ENCODE measurements at places on chromosomes 2 and 18.

DNA sequence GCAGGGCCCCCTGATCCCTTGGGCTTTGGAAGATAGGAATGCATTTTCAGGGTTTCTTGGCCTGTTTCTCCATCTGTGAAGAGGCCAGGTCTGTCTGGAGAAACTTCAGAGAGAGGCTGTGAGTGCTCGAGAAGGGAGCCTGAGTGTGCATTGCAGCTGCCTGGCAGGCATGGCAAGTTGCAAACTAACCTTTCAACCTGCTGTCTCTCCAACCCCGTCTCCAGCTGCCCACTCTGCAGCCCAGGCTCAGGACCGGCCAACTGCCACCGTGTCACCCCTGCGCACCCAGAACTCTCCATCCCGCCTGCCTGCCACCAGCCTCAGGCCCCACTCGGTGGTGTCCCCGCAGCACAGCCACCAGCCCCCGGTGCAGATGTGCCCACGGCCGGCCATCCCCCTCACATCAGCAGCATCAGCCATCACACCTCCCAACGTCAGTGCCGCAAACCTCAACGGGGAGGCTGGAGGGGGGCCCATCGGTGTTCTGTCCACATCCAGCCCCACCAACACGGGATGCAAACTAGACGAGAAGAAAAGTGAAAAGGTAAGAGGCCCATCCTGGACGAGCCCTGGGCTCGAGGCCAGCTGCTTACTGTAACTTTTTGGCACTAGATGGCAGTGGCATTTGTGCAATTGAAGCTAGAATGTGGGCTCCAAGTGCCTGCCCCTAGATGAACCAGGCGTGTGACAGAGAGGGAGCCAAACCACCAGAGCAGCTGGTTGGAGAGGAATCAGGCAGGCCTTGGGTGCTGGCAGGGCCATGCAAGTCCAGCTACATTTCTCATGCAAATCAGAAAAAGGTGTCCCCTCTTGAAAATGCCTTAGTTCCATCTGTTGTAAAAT is 164.6 kb downstream of the SEPTIN10 start:
- no peak for DNase-seq

GRCh38 chr2:8676921-8677645 is 4.8 kb upstream of the ID2 start:
- peak; percentile 18 for DNase-seq

DNA sequence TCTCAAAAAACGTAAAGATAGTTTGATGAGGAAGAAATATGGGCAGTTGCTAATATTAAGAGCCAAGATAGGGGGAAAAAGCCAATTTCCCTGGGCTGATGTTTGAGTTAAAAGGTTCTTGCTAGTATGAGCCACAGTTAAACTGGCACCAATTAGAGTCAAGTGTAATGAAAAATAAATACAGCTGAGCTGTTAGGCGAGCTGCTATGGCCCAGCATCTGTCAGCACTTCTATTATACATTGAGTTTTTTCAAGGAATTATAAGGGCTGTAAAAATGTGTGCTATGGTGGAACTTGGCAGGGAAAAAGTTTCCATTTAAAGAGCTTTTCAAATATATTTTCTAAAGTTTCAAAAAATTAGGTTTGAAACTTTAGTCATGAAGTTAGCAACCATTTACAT is 279.6 kb downstream of the CYRIA start:
- no peak for DNase-seq

GRCh38 chr2:138581909-138582308 is 80.3 kb downstream of the SPOPL start:
- DNase-seq = no peak

GRCh38 chr18:4035521-4035920 is 419.6 kb downstream of the DLGAP1 start:
- DNase-seq = no peak

DNA sequence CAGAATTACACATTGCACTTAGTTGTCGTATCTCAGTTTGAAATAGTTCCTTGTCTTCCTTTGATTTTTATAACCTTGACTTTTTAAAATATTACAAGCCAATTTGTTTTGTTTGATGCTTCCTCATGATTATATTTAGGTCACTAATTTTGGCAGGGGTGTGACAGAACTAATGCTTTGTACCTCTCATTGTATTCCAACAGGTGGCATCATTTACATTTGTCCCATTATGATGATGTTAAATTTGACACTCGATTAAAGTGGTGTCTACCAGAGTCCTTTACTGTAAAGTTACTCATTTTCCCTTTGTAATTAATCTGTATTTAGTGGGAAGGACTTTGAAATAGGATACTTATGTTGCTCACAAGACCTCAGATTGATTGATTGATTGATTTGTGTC is 21.5 kb upstream of the MFSD2B start:
- DNase-seq = no peak

DNA sequence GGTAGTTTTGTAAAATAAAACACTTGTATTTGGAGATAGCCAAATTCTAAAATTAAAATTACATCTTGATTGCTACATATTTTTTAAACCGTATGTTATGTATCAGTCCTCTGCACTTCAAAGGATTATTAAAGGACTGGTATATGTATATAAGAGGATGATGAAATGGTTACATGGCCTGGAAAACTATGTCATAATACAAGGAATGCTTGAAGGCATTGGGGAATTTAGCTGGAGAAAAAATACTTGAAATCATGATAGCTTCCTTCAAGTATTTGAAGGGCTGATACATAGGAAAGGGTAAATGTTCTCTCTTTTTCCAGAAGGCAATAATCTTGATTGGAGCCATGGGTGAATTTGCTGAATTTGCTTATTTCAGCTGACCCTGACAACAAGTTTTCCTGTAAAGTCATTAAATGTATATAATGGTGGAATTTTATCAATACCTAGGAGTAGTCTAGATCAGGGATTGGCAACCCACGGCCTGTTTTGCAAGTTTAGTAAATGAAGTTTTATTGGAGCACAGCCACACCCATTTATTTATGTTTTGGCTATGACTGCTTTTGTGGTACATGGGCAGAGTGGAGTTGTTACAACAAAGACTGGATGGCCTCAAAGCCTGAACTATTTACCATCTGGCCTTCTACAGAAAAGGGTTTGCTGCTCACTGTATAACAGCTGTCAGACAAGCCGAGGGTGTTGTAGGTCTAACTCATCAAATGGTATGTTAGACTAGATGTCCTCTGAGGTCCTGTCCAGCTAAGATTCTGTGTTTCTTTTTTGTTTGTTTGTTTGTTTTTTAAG is 34.4 kb downstream of the ACYP2 start:
- DNase-seq = no peak

- no peak for DNase-seq
These were observed 30.3 kb downstream of the TFCP2L1 start for GRCh38 chr2:121254748-121255147.

Data from neuronal stem cell (in vitro differentiated cells).